Activated naive CD4-positive, alpha-beta T cell treated with anti-CD3 and anti-CD28 coated beads, Interleukin-2, amount 50 U/mL, for 72 hours (primary cell): ENCODE measurements at places on chromosomes 5 and 9. TPM values are rescaled to one million over a fixed set of nuclear protein-coding genes. Genes with fewer than 3 reads are reported as not detected.

DNA sequence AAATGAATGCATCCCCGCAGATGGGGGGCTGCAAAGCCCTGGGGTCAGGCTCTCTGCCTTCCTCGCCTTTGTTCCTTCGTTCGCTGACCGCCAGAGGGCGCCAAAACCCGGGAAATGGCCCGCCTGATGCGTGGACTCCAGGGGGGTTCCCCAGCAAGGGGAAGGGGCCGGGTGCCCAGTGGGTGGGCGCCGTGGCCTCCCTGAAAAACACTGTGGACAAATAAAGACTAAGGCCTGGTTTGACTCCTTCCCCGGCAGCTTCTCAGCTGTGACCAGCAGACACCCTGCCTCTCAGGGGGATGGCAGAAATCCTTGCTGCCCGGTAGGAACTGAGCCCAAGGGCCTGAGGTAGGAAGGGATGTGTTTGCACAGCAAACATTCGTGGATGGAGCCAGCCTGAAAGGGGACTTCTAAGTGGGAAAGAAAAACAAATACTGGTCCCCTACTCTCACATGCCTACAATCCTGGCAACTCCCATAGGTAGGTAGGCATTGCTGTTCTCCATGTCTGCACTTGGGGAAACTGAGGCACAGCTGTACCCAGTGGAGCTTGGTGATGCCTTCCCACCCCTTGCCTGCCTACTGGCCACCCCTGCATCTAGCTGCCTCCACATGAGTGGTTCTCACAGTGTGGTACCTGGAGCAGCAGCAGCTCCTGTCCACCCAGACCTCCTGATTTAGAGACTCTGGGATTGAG lies 57.7 kb downstream of the DUSP1 start:
- peak; percentile 68 for DNase-seq

Gene ST8SIA4
- total RNA-seq: 36.2 TPM

GRCh38 chr5:43020399-43020746 lies 19.7 kb downstream of the ANXA2R start:
- DNase-seq: no peak

Gene SLC6A7
- not detected for total RNA-seq
